ENCODE measurements at places on chromosomes 5 and 9. TPM values are rescaled to one million over a fixed set of nuclear protein-coding genes. Genes with fewer than 3 reads are reported as not detected.

DNA sequence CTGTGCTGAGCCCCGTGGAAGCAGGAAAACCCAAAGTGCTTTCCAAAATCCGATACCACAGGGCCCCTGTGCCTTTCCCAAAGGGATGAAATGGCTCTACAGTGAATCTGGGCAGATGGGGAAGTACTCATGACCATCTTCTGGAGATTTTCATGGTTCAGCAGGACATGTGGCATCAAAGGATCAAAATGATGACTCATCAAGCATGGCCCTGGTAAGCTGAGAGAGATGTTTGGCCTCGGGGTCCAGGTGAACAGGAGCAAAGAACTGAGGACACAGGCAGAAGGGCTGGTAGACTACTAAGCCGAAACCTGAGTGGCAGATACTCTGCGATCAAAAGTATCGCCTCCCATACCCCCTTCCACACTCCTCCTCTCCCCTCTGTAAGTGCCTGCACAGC, 160.0 kb upstream of the EFNA5 start:
- no peak for DNase-seq

CNTLN gene
- 22.4 TPM for total RNA-seq

- DNase-seq: peak; percentile 90
Measured at GRCh38 chr9:136625101-136626065, 37.3 kb upstream of the EGFL7 start.

GRCh38 chr9:115590011-115590410, 472.1 kb upstream of the TNC start:
- DNase-seq: no peak

- no peak for DNase-seq
Measured at GRCh38 chr9:92342825-92343488, 17.2 kb downstream of the CENPP start.

OR1N1 gene
- not detected for total RNA-seq

DNA sequence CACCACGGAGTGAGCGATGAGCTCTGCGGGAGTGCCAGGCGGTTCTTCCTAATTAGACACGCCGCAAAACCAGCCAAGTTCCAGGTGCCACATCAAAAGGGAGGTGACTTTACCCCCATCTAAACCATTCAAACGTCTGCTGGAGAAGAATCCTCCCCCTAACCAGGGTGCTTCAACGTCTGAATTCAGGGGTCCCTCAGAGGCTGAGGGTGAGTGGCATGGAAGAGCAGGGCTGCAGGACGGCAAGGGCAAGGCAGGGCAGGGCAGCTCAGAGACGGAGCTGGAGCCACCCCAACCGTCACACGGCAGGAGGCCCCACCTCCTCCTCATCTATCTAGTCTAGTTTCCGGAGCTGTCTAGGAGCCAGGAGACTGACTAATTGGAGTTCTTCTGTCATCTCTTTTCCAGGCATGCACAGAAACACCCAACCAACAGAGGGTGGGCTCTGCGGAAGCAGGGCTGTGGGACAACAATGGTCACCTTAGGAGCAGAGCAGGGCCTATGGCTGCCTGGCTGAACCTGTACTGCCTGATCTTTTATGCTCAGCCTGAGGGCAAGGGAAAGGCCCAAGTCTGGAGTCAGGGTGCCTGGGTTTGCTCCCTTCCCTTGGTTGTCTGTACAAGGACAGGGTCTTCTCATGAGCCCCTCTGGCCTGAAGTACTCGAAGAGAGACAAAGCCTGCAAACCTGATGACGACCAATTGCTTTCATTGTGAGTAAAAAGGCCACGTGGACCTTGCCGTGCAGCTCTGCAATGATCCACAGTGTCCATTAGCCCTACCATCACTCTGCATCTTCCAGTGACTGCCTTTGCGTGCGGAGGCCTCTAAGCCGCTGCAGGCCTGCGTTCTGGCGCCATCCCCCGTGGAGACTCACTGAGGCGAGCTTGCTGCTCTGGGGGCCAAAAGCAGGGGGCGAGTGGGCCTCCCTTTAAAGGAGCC, 81.0 kb upstream of the SLC25A51 start:
- no peak for DNase-seq

GRCh38 chr5:122929980-122930379, 84.6 kb downstream of the SNX24 start:
- DNase-seq: no peak

ARHGEF37 gene
- total RNA-seq: 86.7 TPM

SLC4A9 gene
- total RNA-seq: 0.18 TPM

DNA sequence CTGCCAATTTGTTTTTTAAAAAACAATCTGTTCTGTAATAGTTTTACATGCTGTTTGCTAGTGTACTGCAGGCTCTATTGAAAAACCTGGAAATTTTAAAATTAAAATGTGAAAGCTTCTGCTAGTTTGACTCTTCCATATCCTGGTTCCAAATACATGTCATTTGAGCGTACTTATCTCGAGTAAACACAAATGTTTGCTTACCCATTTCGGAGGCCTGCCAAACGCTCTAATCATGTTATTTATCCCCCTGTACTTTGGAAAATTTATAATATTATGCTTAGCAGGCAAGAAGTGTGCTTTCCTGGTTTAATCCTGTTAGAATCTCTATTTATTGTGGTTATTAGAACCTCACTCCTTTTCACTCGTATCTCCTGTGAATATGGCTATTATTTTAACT, 476.8 kb upstream of the CYLC2 start:
- no peak for DNase-seq

- DNase-seq: no peak
Measured at GRCh38 chr5:136195971-136196820, 3.2 kb upstream of the SMIM32 start.

PCDHGA4 gene
- total RNA-seq: 10.6 TPM

RFESD gene
- total RNA-seq: 3.9 TPM

GRCh38 chr5:142861011-142861410, 90.8 kb downstream of the ARHGAP26 start:
- no peak for DNase-seq

DNA sequence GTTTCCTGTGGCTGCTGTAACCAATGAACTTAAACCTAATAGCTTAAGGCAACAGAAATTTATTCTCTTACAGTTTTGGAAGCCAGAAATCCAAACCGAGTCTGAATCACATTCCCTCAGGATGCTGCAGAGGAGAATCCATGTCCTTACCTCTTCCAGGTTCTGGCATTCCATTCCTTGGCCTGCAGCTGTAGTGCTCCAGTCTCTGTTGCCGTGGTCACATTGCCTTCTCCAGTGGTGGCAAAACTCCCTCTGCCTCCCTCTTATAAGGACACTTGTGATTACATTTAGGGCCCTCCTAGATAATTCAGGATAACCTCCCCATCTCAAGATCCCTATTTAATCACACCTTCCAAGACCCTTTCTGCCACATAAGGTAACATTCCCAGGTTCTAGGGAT, 88.7 kb upstream of the SHB start:
- no peak for DNase-seq

PDE6A gene
- not detected for total RNA-seq

DNA sequence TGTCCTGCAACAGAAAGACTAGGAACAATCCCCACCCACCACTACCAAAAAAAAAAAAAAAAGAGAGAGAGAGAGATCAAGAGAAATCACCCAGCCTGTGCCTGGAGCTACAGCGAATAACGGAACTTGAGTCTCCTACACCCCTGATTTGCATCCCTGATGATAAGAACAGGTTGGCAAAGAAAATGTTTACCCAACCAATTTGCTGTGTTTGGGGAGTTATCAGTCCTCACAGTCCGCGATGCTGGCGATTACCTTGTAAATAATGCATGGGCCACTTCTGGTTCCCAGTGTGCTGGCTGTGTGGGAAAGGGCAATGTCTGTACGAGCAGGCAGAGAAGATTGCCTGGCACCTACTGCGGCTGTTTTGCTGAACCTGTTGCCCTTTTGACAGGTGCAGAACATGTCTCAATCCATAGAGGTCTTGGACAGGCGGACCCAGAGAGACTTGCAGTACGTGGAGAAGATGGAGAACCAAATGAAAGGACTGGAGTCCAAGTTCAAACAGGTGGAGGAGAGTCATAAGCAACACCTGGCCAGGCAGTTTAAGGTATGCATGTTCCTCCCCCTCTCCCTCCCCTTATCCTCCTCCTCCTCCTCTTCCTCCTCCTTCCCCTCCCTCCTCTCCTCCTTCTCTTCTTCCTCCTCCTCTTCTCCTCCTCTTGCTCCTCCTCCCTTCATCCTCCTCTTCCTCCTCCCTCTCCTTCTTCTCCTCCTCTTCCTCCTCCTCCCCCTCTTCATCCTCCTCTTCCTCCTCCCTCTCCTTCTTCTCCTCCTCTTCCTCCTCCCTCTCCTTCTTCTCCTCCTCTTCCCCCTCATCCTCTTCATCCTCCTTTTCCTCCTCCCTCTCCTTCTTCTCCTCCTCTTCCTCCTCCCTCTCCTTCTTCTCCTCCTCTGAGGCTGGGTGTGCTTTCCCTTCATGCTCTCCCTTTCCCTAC, 8.3 kb downstream of the OLFM1 start:
- DNase-seq: no peak

- DNase-seq: no peak
Measured at GRCh38 chr5:180670586-180671359, 21.4 kb upstream of the FLT4 start.

F12 gene
- 0.49 TPM for total RNA-seq

DNA sequence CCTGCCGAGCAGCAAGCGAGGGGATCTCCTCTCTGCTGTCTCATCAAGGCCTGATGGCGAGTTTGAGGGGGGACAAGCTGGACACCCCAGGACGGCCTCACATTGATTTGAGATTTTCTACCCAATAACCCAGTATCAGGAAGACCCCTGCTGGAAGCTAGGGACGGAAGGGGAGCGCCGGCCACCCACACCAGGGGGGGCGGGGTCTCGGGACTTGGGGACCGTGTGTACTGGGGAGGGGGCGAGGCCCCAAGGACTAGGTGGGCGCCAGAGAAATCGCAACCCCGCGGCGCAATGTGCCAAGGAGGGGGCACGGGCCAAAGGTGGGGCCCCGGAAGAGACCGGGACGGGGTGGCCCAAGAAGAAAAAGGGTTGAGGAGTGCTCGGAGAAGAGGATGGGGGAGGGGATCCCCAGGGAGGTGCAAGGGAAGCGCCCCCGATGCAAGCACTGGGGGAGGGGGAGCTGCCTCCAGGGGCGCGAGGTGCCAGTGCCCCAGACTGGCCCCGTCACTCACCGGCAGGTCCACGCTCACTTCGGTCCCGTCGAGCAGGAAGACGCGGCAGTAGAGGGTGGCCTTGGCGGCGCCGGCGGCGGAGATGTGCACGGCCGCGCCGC, 1.1 kb downstream of the EPB41L4B start:
- no peak for DNase-seq
